Stimulated activated CD8-positive, alpha-beta memory T cell treated with anti-CD3 and anti-CD28 coated beads, Interleukin-12 subunit alpha, Interleukin-12 subunit beta, amount 100 ng/mL, for 4 hours (primary cell): ENCODE measurements at places on chromosomes 6 and 20.

- no peak for DNase-seq
Measured at GRCh38 chr6:122740936-122741335, 38.6 kb upstream of the FABP7 start.

- no peak for DNase-seq
Measured at GRCh38 chr6:32809171-32809570, 7.6 kb downstream of the HLA-DOB start.

- no peak for DNase-seq
Measured at GRCh38 chr6:44733126-44733525, 345.6 kb downstream of the CDC5L start.

- no peak for DNase-seq
Measured at GRCh38 chr6:138545621-138545980, 46.3 kb upstream of the NHSL1 start.

- DNase-seq: no peak
Measured at GRCh38 chr20:44532259-44532980, 10.6 kb upstream of the SERINC3 start.

- no peak for DNase-seq
Measured at GRCh38 chr20:55186228-55186627, 710.8 kb downstream of the DOK5 start.

DNA sequence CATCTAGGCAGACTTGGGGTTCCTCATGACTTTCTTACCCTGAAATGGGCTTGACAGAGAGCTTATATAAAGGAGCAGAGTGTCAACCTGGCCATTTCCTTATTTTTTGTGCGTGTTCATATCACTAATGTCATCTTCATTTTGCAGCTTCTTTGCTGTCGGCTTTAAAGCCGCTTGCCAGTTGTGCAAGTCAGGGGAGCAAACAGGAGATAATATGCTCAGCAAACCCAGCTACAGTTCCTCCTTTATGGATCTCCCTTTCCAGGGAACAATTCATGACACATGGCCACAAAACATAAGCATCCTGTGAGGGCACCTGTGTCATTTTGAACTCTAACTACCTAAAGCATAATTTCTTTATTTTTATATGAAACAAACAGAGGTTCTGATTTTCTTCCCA, 6.5 kb upstream of the TUBB2B start:
- no peak for DNase-seq

- DNase-seq: no peak
Measured at GRCh38 chr20:24048024-24048611, 59.5 kb upstream of the GGTLC1 start.

DNA sequence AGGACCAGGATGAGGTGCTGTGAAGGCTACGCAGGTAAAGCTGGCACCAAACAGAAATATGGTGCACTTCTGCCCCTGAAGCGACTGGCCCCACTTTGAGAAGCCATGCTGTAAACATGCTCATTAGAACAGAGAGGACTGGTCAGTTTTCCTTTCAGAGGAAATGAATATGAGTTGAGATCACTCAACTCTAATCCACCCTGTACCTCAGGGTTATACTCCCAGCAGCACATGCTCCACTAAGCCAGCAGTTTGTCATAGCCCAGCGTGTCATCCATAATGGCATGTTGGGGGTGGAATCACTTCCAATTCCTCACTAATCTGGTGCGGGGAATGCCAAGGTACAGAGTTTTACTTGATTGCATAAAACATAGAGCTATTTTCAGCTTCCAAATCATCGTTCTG, 98.1 kb downstream of the HIVEP2 start:
- no peak for DNase-seq

- no peak for DNase-seq
Measured at GRCh38 chr6:150258381-150258780, 110.4 kb upstream of the IYD start.

- no peak for DNase-seq
Measured at GRCh38 chr20:4820806-4821518, 99.3 kb downstream of the PRND start.

DNA sequence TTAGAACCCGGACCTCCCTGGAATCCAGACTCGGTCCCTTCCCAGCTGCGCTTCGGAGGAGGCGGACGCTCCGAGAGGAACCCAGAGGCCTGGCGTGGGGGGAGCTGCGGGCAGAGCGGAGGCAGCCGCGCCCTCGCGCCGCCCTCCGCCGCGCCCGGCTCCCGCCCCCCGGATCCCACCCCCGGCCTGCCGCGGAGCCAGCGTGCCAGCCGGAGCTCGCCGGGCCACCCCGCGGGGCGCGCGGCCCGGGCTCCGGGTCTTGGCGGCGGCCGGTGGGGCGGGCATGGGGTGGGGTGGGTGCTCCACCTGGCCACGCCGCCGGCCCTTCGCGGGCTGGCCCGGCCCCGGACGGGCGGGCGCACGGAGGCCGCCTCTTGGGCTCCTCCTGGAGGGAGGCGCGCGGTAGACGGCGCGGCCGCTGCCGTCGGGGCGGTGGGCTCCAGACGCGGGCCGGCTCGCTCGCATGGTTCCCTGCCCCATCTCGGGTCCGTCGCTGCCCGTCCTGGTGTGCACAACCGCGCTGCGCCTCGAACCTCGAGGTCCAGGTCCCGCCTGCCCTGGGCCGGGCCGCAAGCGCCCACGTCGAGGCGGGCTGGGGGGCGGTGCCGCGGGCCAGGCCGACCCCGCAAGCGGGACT, 592 bp upstream of the CDYL start:
- peak; percentile 64 for DNase-seq

DNA sequence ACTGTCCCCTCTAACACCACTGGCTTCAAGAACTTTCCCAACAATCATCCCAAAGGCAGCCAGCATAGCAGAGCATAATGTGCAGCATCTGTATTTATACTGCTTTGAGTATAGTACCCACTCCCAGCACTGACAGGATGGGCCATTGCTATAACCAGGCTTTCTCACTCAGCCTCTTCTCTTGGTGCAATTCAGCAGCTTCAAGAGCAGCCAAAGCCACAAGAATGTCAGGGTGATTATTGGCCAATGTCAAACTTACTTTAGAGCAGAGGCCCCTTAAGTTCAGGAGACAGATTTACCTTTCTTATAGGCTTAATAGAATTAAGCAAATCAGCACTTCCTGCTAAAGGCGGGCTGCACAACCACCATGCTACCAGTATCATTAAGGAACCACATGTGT, 232.4 kb upstream of the RSPO3 start:
- DNase-seq: no peak

- no peak for DNase-seq
Measured at GRCh38 chr6:130783416-130784107, 43.6 kb upstream of the SMLR1 start.

- no peak for DNase-seq
Measured at GRCh38 chr6:52254731-52255378, 10.6 kb upstream of the IL17F start.

GRCh38 chr6:90420500-90420899, 123.9 kb upstream of the BACH2 start:
- no peak for DNase-seq

DNA sequence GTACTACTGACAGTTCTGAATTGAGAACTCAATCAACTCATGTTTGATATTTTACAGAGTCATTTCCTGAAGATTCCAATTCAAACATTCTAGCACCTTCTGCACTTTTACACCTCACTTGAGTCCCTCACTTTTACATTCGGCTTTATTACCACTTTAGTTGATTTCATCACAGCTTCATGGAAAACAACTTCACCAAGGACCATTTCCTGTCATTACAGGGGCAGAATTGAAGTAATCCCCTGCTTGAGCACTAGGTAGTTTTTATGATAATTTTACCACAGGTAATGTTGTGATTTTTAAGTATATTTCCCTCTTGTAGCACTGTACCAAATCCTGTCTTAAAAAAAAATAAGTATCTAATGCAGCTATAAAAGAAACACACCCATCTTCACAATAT, 312.9 kb downstream of the BTBD9 start:
- DNase-seq: no peak

DNA sequence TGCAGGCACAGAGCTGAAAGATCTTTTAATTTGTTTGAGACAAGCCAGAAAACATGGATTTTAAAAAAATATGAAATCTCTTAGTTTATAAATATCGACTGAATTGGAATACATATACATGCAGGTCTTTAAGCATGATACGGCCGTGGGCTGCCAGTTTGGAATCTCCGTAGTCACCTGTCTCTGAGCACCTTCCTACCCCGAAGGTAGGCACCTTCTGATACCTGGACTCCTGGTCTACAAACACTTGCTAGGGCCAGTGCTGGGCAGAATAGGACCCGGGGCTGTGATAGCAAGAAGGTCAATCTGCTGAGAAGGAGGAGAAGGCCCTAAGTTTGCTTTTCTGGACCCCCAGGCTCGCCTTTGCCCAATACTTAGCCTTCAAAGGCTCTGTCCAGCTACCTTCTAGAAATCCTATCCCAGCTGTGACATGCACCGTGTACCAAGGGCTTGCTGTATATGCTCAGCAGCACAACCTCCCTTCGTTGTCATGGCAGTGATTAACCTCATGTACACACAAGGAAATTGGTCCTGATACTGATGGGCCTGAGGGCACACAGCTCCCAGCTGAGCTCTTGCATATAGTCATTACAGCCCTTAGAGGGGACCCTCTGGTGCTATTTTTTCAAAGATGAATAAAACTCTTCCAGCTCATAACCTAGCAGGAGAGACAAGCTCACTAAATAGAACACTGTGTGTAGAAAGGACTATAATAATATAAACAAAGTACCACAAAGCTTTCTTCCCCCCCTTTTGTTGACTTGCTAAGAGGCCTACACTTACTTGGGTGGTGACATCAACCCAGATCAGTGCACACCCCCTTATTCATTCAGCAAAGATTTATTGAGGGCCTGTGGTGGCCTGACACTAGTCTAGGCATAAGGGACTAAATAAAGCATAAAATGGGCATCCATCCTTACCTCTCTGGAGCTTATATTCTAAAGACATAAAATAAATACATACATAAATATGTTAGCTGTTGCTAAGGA, 17.7 kb downstream of the SNPH start:
- DNase-seq: no peak

DNA sequence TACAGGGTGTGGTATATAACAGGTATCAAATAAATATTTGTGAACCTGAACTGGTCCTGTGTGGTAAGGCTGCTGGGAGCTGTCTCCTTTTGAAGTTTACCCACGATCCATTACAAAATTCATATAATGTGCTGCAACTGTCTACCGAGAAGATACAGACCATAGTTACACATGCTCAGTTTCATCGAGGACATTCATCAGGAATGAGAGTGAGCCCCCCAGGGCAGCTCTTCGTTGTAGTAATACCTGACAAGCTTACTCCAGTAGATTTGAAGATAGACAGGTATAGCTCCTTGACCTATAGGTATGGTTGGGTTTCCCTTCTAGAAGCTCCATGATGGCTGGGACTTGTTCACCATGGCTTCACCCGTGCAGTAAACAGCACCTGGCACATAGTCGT, 25.7 kb downstream of the ARMC2 start:
- DNase-seq: no peak

DNA sequence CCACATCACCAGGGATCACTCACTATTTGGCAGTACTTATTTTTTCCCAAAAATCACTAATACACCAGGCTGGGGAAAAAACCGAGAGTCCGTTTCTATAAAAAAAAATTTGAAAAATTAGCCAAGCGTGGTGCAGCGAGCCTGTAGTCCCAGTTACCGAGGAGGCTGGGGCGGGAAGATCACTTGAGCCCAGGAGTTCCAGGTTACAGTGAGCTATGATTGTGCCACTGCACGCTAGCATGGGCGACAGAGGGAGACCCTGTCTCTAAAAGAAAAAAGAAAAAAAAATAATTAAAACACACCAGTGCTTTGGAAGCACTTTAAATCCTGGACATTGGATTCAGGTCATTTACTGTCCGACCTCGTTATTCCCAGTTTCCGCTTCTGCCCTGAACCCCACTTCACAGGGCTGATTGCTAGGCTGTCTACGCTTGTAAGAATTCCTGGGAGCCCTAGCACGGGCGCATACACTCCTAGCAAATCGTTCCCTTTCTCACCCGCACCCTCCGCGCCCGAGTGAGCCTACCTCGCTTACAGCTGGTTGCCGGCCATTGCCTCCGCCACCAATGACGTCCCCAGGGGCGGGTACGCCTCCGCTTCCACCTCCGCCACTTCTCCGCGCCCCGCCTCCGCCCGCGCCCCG, at the start of gene TPMT:
TPMT (minus strand) TSS at position 571 of the 643 bp plus-strand sequence. CDS start 5,950 bp downstream, outside the sequence.
- no peak for DNase-seq

GRCh38 chr6:77415706-77416105, 47.6 kb downstream of the HTR1B start:
- DNase-seq: no peak

GRCh38 chr6:40948570-40948969, 90.5 kb downstream of the UNC5CL start:
- no peak for DNase-seq

- DNase-seq: no peak
Measured at GRCh38 chr6:15366003-15366535, 120.2 kb downstream of the JARID2 start.

DNA sequence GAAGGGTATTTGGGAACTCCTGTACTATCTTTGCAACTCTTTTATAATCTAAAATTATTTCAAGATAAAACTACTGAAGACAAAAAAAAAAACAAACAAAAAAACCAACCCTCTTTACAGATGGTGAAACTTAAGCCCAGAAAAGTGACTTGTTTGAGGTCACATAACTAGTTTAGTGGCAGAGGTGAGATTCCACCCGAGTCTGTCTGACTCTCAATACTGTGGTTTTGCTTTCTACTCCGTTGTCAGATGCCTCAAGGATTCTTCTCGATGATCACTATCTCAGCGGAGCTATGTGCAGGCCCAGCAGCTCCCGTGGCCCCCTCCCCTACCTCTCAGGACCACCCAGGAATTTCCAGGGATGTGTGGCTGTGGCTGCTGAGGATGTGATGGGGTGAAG, 36.1 kb upstream of the KCNB1 start:
- DNase-seq: no peak

DNA sequence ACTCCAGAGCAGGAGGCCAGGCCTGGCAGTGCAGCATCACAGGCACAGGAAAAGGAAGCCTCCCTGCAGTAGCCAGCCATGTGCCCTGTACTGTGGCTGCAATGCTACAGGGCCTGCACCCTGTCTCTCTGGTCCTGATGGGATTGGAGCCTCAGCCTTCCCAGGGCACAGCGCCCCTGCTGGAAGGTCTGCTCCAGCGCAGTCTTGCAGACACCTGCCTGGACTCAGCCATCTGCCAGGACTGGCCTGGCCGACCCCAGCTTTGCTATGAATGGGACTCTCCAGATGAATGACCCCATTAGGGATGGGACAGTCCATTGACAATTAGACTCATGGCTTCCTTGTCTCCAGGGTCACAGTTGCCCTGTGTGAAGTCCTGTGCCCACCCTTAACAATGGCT, 251.6 kb downstream of the ERMARD start:
- DNase-seq: no peak
